ENCODE measurements at places on chromosomes 3 and 15.

GRCh38 chr3:168659015-168659414 is 563.3 kb upstream of the GOLIM4 start:
- DNase-seq, result no peak

- no peak for DNase-seq
Observed at GRCh38 chr3:177491296-177492032, 294.2 kb upstream of the TBL1XR1 start.

DNA sequence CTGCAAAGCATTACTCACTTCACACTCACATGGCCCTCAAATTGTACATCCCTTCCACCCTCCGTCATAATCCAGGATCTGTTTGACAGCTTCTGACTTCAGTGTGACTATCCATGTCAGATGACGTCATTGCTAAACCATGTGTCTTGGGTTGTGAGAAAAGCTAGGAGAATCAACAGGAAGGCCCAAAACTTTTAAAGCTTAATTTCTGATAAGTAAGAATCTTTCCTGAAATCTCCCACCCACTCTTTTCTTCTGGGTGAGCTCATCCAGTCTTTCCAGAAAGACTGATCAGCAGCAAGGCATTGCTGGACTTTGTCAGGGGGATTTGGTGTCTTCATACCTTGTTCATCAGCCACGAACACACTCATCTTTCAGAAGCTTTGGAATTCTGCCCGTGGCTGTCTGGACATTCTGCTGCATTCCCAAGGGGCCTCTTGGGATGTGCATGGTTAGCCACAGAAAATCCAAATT is 11.5 kb upstream of the LMCD1 start:
- no peak for DNase-seq

DNA sequence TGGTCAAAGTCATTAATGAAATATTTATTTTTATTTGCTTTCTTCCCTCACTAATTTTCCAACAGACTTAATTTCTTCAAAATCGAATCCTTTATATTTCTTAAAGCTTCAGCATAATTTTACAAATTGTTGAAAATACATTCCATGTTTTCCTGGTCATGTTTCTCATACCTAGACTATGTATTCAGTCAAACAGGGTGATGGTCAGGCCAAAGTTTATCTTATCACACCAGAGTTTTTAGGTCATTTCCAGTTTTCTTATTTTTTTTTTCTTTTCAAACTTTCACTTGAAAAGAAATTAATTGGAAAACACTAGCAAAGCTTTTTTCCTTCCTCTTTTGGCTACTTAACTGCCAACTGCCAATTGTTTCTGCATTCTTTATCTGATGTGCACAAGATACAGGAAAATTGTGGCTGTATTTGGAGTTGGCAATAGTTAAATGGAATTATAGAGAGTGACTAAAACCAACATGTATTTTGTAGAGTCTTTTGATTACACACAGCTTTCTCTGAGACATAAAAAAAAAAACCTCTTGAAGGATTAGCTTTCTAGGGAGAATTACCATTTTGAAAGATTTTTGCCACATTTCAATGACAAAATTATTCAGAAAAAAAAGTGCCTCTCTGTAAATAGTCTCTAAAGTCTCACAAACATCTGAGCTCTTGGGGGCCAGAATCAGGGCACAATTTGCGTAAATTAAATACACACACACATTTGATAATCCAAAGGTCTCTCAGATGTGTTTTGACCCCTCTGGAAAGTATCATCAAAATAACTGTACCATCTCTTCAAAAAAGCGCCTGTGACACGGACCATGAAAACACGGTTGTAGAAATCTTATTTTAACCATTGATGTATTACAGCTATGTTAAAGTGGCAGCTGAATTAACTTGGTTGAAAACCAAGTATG is 603.2 kb upstream of the KCNMB2 start:
- DNase-seq, result no peak

GRCh38 chr15:70222606-70223005 is 124.9 kb upstream of the TLE3 start:
- DNase-seq, result no peak

- no peak for DNase-seq
Observed at GRCh38 chr3:86792316-86792715, 198.6 kb downstream of the VGLL3 start.

GRCh38 chr3:71926616-71927015 is 141.7 kb upstream of the PROK2 start:
- DNase-seq, result no peak

GRCh38 chr15:51121118-51121517 is 26.4 kb upstream of the TNFAIP8L3 start:
- peak; percentile 2 for DNase-seq

DNA sequence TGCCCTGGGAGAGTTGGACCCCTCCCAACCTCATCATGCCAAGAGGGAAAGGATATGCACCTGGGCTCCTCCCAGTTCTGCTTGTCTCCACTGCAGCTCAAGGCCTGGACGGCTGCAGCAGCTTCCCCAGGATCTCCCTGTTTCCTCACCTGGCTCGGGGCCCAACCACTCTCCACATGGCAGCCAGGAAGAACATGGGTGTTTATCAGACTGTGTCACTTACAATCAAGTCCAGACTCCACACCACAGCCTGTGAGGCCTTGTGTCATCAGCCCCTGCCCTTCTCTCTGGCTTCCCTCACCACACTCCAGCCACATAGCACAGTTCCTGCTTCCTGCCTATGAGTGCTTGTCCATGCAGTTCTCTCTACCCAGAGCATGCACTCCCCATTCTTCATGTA is 534.4 kb downstream of the EPHB1 start:
- no peak for DNase-seq

DNA sequence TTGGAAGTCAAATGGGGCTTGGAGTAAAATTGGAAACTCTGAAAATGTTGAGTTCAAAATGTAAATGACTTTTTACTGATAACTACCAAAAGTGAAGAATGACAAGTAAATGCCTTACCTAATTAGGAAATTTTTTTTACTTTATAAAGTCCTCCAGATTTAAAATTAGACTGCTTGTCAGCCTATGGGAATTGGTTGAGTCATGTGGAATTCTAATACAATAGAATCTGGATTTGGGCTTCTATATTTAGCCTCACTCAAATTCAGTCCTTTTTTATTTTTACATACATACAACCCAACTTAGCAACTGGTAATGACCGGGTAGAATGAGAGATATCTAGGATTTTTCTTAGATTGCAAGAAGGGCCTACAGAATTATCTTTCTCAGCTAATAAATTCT is 158.9 kb upstream of the CADPS start:
- no peak for DNase-seq

GRCh38 chr15:20271647-20272046 is 270.0 kb downstream of the GOLGA6L6 start:
- no peak for DNase-seq

DNA sequence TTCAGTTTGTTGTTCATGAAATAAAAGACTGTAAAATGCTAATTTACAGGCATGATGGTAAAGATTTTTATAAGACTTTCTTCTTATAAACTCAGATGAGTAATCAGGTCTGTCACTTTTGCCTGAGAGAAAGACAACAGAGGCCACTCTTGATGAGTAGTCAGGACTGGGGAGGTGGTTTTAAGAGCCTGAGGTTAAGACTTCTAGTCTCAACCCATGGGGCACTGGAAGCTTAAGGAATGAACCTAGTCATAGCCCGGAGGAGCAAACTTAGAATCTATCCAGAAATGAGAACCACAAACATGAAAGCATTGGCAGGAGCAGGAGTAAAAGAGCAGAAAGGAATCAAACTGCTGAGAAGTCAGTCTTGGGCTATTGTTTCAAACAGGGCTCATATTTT is 846.3 kb upstream of the ARPP21 start:
- no peak for DNase-seq

Measured in activated T-cell treated with anti-CD3 and anti-CD28 coated beads, Interleukin-2, amount 50 U/mL, for 72 hours (primary cell).